Stimulated activated CD8-positive, alpha-beta memory T cell treated with anti-CD3 and anti-CD28 coated beads, Interleukin-15, amount 100 ng/mL, for 1 hour (primary cell): ENCODE measurements at places on chromosomes 2 and 18.

GRCh38 chr2:133312038-133312729 lies 256.1 kb downstream of the NCKAP5 start:
- no peak for DNase-seq

DNA sequence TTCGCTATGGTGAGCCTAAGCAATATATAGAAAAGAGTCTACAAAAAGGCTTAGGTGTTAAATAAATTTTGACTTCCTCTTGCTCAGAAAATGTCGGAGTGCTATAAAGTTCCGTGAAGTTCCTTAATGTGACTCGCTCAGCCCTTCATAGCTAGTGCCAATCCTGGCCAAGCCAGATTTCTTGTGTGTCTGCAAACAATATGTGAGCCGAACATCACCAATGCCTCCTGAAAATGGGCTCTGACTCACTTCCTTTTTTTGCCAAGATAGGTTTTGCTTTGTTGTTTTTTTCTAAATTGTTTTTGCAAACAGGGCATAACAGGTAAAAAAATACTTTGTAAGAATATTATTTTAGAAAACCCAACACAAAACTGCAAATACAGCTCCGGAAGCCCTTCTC lies 26.1 kb downstream of the CDC42EP3 start:
- no peak for DNase-seq

GRCh38 chr2:28000287-28000686 lies 109.8 kb downstream of the BABAM2 start:
- no peak for DNase-seq

DNA sequence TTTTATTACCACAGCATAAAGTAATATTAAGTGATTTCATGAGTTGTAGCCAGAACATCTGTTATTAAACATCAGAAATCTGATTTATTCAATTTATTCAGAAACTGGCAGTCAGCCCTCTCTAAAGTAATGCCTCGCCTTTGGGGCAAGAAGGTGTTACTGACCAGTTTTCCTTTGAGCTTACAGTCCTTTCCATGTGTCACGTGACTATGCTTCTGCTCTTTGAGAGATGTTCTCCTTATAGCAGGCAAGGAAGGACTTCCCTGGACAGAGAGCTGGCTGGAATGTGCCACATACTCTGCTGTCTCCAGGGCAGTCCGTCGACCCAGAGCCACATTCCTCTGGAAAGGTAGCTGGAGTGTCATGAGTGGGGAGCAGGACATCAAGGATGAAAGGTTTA lies 119.7 kb downstream of the RDH14 start:
- no peak for DNase-seq

GRCh38 chr2:102717308-102718018 lies 44.4 kb upstream of the TMEM182 start:
- DNase-seq: no peak

DNA sequence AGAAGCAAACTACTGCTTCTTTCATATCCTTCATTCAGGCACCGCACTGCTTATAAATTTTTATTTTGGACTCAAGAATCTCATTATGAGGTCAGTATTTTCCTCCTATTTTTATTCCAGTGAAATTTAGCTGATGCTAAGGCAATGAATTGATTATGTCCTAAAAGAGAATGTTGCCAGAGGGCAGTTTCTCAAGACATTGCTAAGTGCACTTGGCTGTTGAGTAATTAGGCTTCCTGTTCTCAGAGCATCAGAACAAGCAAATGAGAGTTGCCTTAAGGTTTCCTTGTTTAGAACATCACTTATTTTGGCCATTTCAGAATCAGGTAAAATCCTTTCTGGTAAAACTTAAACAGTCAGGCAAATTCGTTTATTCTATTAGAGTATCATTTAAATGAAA lies 548.6 kb upstream of the ZEB2 start:
- DNase-seq: no peak
